ENCODE measurements at places on chromosomes 2 and 18.
A peak's percentile ranks its signal among the peaks of the same experiment; 100 is the strongest.

GRCh38 chr2:240624950-240625621, at the start of gene GPR35:
GPR35 (plus strand) TSS chr2:240625480; CDS start chr2:240629953, 4,473 bp downstream.
- no peak for DNase-seq

GRCh38 chr2:63034526-63034925, 16.1 kb upstream of the OTX1 start:
- no peak for DNase-seq

- peak; percentile 34 for DNase-seq
These were observed 96.8 kb downstream of the UBE2E3 start for GRCh38 chr2:181077128-181077709.

DNA sequence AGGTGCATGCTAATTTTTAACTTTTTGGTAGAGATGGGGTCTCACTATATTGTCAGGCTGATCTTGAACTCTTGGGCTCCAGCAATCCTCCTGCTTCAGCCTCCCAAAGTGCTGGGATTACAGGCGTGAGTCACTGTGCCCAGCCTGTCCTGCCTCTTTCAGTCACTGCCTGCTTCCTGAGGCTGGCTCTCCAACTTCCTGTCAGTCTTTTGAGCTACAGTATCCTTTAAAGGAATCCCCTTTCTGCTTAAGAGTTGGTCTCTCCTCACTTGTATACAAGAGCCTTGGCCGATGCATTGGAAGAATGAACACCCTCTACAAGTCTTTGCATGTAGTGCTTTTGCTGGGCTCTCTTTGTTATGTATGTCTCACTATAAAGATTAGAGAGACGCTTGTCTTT, 88.4 kb upstream of the SMAD2 start:
- no peak for DNase-seq

DNA sequence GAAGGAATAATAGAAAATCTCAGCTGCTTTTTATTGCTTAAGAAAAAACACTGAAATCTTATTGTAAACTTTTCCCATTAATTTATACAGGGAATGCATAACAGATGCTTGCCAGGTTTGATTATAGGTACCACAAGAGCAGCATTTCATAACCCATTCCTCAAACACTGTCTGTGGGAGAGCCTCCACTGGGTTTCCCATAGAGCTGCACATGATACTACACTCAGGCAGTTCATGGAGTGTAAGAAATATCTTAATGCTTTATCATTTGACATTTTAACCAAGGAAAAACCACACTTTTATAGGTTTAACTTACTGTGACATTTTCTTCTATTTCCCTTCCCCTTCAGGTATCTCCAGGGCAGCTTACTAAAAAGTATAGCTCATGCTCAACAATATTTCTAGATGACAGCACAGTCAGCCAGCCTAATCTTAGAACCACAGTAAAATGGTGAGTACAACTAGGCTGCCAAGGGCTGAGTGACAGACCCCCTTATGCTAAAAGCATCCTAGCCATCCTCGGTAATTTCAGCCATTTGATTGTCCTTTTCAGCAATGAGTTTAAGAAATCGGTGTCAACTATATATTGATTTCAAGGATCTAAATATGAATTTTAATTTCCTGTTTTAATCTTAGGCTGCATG, 22.3 kb downstream of the CCNYL1 start:
- DNase-seq: no peak

- DNase-seq: no peak
These were observed 2.5 kb downstream of the CHN1 start for GRCh38 chr2:175002547-175003274.

DNA sequence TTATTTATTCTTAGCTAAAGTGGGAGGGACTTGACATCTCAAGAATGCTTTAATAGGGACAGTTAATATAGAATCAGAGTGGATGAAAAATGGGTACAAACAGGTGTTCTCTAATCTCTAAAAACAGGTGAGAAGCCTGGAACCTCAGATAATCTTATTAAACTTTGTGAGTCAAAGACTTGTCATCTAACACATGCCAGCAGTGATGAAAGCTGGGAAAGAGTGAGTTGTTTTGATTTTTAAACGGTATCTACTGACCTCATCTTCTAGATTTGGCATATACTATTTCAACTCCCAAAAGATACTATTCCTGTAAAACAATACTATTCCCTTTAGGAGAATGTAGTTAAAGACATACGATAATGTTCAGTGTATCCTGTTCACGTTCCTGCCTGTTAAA, 103.4 kb downstream of the CCDC141 start:
- no peak for DNase-seq

DNA sequence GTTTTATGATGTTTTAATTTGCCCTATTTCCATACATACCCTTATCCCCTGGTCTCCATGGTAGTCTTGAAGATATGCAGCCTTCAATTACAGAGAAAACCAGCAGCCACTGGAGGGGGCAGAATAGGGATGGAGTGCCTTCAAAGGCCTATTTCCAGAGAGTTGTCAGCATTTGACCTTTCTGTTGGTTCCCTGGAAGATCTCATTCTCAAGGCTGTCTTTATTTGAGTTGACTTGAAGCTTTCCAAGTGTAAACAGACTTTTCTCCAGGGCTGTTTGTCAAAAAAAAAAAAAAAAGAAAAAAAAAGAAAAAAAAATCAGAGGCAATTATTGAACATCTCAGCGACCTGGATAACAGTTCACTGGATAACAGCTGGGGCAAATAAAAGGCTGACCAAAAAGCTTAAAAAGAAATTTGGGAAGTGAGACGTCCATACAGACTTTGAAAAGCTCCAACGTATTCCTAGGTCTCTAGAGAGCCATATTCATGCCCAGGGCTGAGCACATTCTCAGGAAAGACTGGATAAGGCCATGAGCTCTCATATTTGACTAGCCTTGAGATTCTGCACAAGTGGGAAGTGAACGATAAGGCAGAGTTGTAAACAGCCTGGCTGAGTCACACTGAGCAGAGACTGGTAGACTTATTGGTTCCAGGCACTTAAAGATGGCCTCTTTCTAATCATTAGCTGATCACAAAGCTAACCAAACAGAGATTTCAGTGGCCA, 126.6 kb downstream of the VAPA start:
- no peak for DNase-seq

- DNase-seq: no peak
These were observed 858.8 kb upstream of the GYPC start for GRCh38 chr2:125797192-125797591.

- DNase-seq: peak; percentile 35
These were observed 515.5 kb upstream of the MYT1L start for GRCh38 chr2:2846332-2847208.
